Progenitor cell of endocrine pancreas (in vitro differentiated cells): ENCODE measurements at places on chromosomes 4 and X. TPM values are rescaled to one million over a fixed set of nuclear protein-coding genes. Genes with fewer than 3 reads are reported as not detected.

- DNase-seq, result no peak
Measured at GRCh38 chr4:3430524-3430923, 11.2 kb upstream of the HGFAC start.

GRCh38 chrX:4674028-4674782 is 960.8 kb upstream of the PRKX start:
- DNase-seq, result no peak

GRCh38 chr4:160233141-160233540 is 1130.3 kb downstream of the RAPGEF2 start:
- DNase-seq, result no peak

DNA sequence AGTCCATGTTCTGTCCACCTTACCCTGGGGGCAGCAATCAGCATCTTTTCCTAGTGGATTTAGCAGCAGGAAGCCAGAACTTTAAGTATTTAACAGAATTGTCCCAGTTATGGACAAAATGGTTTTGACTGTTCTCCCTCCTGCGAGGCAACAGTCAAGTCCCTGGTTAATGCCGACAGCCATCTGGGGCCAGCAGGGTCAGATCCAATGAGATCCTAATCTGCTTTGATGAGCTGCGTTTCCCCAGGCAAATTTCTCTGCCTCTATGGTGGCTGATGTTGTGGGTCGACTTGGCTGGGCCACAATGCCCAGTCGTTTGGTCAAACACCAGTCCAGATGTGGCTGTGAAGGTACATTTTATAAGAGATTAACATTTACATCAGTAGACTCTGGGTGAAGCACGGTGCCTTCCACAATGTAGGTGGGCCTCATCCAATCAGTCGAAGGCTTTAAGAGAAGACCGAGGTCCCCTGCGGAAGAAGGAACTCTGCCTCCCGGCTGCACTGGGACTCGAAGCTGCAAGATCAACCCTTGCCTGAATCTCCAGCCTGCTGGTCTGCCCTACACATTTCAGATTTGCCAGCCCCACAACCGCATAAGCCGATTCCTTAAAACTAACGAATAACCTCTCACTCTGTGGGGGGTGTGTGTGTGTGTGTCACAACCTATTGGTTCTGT is 89.0 kb upstream of the C4orf50 start:
- no peak for DNase-seq

- no peak for DNase-seq
Measured at GRCh38 chr4:32477518-32477917, 1757.3 kb downstream of the PCDH7 start.

- no peak for DNase-seq
Measured at GRCh38 chrX:19152762-19153161, 30.5 kb upstream of the ADGRG2 start.

- no peak for DNase-seq
Measured at GRCh38 chr4:58286335-58286734, 1176.2 kb upstream of the IGFBP7 start.

- no peak for DNase-seq
Measured at GRCh38 chr4:185665655-185666054, 130.3 kb upstream of the PDLIM3 start.

LNX1 gene
- 19.8 and 21.7 TPM in 2 replicates for total RNA-seq

GRCh38 chrX:50168241-50168687 is 32.5 kb downstream of the AKAP4 start:
- no peak for DNase-seq

- DNase-seq, result no peak
Measured at GRCh38 chr4:173504181-173504503, 25.9 kb downstream of the HAND2 start.

DNA sequence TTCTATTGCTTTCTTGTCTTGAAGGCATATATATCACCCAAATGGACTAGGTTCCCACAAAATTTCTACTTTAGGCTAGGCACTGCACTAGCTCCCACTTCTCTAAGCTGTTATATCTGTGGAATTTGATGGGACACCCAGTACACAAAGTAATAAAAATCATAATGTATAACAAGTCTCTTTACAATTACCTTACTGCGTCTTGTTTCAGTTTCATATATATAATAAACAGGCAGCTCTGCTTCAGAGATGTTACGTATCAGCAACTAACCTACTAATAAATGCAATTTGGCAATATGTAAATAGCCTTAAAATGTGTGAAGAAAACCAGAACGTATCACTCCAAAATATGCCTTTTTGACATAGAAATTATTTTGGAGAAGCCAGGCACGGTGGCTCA is 42.0 kb upstream of the UGDH start:
- DNase-seq, result no peak

IGSF1 gene
- 13.8 and 14.6 TPM in 2 replicates for total RNA-seq

DNA sequence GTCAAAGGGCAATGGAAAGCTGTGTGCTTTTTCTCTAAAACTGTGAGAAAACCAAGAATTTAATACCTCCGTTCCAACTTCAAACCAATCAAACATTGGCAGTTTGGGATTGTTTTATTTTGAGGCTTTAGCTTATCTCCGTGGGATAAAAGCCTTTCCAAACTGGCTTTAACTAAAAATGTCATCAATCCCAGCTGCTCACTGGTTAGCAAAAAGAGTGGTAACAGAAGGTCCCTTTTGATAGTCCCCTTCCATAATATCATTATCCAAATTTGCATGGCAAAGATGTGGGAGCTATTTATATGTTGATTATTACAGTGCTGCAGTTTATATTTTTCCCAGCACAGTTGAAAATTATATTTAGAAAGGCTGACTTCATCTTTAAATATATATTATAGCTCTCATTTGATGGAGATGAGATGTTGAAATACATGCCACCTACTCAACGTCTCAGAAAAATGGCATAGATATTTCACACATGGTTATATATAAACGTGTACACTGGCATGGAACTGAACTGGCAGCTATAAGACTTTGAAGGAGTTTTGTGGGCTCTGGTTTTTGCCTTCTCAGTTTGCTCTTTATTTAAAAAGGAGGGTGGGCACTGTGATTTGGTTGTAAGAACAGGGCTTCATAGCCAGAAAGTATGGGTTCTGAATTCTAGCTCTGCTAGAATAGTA is 707.1 kb upstream of the SLIT2 start:
- DNase-seq, result no peak

DNA sequence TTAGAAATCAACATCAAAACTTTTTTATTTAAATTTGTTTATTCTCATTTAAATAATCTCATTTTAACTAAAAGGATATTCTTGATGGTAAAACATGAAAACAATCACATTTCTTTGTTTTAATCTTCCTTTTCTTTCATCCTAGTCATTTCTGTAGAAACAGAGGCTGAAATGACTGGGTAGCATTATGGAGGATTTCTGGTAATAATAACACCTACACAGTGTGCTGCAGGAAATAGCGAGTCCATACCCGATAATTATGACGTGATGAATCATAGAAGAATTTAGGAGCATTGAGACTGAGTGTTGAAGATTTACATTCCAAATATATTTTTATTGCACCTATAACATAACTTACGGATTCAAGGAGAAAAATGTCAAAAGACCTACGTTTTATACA is 31.4 kb upstream of the BBS12 start:
- DNase-seq, result no peak

RIBC1 gene
- total RNA-seq, result 3.2 and 3.4 TPM in 2 replicates

MAGEA10 gene
- not detected in 2 replicates for total RNA-seq

DNA sequence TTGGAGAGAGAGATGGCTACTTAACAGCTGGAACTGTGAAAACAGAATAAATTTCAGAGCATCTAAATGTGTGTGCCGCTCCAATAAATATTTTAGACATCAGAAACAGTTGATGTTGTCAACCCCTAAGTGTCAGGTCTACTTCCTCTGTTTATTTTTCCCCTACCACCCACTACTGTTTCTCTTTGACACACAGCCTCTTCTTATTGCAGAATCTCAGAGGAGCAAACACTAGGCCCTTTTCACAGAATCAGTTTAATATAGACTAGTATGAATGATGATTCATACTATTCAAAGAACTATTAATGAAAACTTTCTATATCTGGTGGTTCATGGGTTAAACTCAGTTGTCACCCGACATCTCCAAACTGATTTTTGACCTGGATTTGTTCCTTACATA is 33.9 kb downstream of the NAA11 start:
- DNase-seq, result no peak

DNA sequence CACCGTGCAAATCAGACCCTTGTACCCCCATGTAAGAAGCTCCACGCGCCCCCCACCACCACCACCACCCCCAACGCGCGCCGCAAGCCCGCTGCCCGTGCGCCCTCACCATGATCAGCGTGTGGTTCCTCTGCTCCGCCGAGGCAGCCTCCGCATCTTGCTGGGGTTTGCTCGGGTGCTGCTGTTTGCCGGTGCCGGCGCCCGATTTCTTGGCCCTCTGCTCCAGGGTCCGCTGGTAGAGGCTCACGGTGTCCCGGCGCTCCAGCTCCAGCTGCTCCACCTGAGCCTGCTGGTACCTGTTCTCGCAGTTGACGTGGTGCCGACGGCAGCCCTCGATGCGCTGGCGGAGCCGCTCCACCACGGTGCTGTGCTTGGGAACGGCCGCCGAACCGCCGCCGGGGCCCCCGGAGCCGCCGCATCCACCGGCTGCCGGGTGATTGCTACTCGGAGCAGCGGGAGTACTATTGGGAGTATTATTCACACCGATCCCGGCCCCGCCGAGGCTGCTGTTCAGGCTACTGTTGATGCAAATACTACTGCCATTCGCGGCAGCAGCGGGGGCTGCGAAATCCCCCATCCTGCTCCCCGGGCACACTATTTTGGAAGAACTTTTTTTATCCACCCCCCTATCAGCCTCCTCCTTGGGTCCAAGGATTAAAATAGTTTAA is 1.1 kb downstream of the MAML3 start:
- peak; percentile 50 for DNase-seq

DNA sequence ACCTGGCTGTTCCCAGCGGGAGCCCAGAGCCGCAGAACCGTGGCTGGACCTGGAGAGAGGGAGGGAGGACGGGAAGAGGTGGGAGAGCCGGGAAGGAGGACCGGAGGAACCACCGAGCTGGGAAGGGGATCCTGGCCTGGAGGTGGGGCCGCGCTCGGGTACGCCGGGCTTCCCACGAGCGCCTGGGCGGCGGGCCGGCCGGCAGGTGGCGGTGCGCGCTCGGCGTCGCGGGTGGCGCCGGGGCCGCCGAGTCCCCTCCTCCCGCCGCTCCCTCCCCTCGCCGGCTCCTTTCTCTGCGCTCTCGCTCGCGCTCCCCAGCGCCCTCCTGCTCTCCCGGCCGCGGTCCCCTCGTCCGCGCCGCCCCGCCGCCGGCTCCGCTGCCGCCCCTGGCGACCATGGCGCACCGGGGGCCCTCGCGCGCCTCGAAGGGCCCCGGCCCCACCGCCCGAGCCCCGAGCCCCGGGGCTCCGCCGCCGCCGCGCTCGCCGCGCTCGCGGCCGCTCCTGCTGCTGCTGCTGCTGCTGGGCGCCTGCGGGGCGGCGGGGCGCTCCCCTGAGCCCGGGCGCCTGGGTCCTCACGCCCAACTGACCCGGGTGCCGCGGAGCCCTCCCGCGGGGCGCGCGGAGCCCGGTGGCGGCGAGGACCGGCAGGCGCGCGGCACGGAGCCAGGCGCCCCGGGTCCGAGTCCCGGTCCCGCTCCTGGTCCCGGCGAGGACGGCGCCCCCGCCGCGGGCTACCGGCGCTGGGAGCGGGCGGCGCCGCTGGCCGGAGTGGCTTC is at the start of gene SORCS2:
TSS of gene SORCS2 (plus strand) at position 287 of the 778 bp plus-strand sequence.
- peak; percentile 59 for DNase-seq

- DNase-seq, result no peak
Measured at GRCh38 chr4:10200869-10201268, 84.3 kb upstream of the WDR1 start.

DNA sequence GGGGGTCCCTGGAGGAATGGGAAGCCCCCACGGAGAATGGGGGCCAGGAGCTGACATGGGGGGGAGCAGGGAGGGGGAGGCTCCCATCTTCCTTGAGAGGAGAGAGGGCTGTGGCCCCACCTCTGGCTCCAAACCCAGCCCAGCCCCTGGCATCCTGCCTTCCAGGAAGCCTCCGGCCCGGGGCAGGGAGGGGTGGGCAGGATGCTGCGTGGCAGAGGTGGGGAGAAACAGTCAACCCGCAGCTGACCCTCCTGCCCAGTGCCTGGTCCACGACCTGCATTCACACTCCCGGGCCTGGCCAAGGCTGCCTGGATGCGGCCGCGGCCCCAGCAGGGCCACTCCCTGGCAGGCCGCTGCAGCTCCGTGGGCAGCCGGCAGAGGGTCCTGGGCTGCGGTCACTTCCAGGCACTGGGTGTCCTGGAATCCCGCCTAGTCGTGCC is 39.0 kb downstream of the CPLX1 start:
- DNase-seq, result no peak

- DNase-seq, result no peak
Measured at GRCh38 chrX:3134316-3134945, 93.2 kb downstream of the ARSF start.

GRCh38 chrX:17584248-17584681 is 153.0 kb upstream of the SCML1 start:
- DNase-seq, result no peak

FREM3 gene
- not detected in 2 replicates for total RNA-seq

DNA sequence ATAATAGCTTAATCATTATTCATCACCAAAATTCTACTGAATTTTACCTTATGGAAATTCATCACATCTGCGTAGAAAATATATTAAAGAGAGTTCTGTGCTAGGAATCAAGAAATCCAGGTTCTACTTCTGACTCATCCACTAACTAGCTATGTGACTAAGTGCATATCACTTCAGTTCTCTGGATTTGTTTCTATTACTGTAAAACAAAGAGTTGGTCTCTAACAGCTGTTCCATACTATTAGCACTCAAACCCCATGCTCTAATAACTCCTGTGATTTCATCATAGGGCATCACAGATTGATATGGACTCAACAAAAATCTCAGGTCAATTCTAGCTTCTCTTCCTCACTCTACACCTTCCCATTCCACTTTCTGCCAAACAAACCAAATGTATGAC is 572.0 kb downstream of the INPP4B start:
- DNase-seq, result no peak

DNA sequence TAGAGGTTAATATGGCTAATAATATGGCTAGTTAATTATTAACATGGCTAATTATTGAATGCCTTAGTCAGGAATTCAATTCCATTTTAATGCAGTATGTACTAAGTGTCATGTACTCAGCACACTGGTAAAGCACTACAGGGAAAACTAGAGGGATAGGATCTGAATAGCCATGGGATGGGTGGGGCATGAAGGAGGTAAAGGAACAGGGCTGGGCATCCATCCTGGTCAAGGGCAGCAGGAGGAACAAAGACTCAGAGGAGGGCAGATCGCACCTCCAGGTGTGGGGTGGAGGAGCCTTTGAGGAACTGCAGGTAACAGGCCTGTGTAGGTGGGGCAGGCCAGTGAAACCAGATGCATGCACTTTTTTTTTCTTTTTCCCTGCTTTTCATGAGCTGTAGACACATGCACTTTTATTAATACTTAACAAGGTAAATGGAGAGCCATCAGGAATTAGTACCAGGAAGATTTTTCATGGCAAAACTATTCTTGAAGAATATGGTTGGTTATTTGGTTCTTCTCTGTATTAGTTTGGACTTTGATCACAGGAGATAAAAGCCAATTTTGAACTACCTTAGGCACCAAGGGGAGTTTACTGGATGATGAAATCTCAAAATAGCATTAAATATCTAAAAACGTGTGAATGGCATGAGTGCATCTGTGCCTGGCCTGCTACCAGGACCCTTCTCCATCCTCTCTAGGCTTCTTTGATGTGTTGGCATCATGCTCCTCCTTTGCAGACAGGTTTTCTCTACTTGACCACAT is 88.3 kb downstream of the CC2D2A start:
- DNase-seq, result no peak

GRCh38 chrX:374596-374995 is 12.1 kb downstream of the PPP2R3B start:
- DNase-seq, result no peak
